ENCODE measurements at places on chromosomes 3 and 15.

GRCh38 chr3:4741404-4742307 is 237.6 kb upstream of the BHLHE40 start:
- DNase-seq: peak; percentile 99

GRCh38 chr3:108067768-108068167 is 23.1 kb downstream of the CD47 start:
- no peak for DNase-seq

DNA sequence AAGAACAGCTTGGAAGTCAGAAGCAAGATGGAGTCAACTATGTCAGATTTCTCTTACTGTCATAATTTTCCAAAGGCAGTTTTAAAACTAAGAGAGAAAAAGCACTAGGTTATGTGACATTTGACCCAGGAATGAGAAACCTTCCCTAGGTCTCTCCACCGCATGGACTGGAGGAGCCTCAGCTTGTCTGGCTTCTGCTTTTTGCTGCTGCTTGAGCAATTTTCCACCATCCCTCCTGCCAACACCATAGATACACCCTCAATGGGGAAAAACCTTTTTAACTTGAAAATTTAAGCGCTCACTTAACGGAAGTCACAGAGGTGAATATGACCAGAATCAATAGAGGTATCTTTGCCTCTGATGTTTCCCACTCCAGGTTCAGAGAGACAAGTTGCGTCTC is 17.8 kb upstream of the IREB2 start:
- DNase-seq: no peak

- no peak for DNase-seq
Observed at GRCh38 chr15:94970096-94970495, 738.7 kb downstream of the MCTP2 start.

DNA sequence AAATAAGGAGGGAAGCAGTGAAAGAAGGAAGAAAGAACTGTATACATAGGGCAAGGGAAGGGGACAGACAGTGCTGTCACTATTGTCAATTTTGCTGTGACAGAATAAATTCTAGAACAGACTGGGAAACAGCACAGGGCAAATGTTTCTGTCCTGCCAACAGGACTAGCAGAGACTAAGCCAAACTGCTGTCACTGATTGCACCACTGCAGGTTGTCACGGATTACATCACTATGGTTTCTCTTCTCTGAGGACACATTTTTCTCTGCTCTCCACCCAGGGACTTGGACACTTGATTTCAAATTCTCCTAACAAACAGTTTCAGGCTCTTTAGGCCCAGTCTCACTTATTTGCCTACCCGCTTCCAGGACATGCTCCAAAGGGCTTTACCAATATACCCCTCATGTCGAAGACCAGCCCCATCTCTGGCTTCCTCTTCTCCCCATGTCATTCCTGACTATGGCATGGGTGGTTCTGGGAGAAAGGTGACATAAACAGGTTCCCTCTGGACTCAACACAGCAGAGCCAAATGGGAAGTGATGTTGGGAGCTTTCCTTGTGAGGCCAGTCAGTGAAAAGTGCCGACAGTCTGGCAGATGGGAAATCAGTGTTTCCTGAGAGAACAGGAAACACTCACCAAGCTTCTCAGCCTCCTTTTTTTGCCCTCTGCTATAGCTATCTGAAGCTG is 70.2 kb upstream of the ST3GAL6 start:
- DNase-seq: no peak

DNA sequence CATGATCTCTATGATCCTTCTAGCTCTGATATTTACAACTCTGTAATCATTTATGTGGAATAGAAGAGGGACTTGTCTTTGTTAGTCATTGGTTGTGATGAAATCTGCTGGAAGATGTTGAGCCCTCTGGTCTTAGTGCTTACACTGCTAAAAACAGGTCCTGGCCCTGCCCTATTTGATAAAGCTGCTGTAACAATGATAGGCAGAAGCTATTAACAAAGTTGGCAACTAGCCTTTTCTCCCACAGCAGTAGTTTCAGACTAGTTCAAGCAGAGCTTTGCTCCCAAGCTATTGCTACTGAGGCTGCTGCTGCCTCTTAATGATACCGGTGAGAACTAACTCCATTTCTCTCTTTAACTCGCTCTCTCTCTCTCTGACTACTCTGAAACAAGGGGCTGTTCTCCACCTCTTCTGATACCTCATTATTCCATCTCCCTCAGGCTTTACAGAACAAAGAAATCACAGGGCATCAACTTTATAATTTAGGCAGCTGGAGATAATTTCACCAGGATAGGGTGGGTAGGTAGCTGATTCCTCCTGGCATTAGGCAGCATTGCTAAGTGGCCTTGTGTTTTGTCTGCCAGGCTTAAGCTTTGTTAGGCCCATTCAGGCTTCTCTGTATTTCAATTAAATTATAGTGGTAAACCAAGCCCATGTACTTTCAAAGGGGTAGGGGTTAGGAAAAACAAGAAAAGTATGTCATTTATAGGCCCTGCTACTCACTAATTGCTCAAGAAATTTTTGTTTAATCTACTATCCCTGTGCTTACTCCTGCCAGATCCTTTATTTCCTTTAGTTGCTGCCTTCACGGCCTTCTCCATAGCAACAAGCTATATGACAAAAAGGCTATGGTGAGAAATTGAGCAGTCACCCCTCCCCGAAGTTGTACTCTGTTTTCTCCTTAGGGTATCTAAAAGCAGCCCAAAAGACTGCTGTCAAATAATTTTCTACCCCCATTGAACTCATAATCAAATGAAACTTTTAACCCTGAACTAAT is 139.6 kb downstream of the RBPMS2 start:
- DNase-seq: peak; percentile 42

GRCh38 chr3:103056542-103056941 is 621.7 kb downstream of the ZPLD1 start:
- DNase-seq: no peak

- no peak for DNase-seq
Observed at GRCh38 chr15:56261854-56262509, 18.3 kb upstream of the RFX7 start.

DNA sequence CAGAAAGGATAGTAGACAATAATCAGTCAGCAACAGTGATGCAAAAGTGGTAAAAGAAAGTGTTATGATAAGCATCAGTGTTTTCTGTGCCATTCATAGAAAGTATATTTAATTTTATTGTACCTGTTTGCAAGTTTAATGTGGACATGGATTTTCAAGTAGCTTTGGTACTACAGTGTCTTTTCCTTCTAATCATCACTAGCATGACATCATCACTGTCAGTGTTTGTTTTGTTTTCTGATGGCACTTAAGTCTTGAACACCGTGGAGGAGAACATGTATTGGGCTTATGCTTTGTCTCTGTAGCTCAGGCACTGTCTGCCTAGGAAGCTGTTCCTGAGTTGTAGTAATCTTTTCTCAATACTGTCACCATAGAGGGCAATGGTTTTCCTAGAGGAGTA is 41.9 kb downstream of the SETD5 start:
- DNase-seq: no peak

DNA sequence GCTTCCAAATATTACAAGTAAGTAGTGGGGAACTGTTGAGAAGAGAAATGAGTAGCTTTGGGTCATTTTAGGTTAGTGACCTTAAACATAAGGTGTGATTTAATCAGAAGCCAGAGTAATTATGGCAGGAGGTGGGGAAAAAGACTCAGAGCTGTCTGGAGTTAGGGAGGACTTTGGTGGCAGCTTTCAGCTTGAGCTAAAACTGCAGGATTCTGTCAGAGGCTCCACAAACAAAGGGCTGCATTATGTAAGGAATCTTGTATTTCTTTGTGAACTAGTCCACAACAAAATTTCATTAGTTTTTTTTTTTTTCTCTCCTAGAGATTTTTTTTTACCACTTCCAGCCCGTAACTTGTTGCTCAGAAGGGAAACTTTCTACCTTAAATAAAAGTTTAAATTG is 345.3 kb downstream of the TIGIT start:
- no peak for DNase-seq

DNA sequence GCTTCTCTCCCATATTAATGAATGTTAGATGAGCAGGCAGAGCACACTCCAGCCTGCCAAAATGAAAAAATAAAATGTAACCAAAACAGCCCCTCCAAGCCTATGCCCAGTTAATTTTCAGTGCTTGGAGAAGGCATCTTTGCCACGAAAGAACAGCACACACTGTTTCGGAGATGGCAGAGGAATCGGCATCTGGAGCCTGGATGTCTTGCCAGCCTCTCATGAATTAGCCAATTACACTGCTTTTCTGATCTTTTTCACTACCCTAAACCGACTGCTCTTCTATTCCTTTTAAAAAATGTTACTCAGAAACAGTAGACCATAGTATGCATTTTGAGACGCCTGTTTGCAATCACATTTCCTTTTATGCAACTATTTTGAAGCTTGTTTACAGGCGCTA is 249.6 kb downstream of the TLE3 start:
- no peak for DNase-seq

- no peak for DNase-seq
Observed at GRCh38 chr3:118803096-118803476, 231.6 kb downstream of the IGSF11 start.

- DNase-seq: no peak
Observed at GRCh38 chr3:123700791-123701722, 116.2 kb upstream of the HACD2 start.

DNA sequence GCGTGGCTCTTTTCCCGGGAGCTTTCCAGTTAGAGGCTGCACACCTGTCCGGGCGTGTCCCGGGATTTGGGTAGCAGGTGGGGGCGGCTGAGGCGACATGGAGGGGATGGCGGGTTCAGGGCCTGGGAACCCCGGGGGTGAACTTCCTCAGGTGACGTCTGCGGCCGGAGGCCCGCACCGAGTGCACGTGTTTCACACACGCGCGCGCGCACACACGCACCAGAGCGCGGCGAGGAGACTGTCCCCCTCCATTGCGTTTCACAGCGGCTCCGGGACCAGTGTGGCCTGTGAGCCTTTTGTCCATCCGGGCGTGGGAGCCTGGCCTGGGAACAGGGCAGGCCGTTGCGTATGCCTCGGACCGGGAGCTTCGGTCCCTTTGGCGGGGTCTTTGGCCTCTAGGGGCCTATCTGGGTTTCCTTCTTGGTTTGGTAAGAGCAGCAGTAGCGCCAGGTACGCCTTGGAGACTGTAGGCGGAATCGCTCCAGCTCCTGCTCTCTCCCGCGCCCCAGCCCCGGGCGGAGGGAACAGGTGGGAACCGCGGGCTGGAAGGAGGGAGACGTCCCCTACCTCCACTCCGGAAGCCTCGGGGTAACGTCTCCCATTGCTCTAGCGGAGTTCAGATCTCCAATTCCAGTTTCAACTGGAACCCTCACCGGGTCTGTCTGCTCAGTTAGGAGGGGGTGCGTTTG is 220.0 kb downstream of the MEIS2 start:
- DNase-seq: no peak

- no peak for DNase-seq
Observed at GRCh38 chr15:69668039-69668705, 215.6 kb downstream of the RPLP1 start.

- no peak for DNase-seq
Observed at GRCh38 chr15:100311833-100312476, 29.8 kb downstream of the ADAMTS17 start.

DNA sequence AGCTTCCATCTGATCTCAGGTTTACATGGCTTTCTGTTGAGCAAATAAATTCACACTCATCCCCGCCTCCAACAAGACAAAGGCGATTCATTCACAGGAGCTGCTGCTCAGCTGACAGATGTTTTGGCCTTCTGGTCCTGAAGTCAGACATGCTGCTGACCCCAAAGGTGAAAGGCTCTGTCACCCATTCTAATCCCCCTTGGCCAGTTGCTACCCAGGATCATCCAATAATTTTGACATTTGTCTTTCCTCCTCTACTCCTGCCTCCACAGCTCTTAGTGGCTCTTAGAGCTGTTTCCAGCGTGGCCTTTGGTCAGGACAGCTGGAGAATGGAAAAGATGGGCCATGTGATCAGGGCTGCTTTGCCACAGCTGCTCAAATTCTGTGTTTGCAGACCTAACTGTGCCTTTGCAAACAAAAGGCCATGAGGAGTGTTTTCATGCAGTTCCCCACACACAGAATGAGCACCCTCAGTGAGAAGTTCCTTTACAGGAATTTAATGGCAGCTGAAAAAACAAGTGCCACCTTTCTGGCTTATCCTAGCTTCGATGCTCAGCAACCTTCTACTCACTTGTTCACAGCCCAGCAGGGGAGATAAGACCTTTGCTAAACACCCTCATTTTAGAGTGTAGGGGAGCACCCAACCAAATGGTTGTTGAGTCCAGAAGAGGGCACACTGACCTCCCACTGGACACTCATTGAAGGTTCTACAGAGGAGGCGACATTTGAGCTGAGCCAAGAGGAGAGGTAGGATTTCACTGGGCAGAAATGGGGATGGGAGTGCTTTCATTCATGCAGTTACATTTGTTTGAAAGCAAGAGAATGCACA is 39.0 kb downstream of the CYP19A1 start:
- DNase-seq: no peak

DNA sequence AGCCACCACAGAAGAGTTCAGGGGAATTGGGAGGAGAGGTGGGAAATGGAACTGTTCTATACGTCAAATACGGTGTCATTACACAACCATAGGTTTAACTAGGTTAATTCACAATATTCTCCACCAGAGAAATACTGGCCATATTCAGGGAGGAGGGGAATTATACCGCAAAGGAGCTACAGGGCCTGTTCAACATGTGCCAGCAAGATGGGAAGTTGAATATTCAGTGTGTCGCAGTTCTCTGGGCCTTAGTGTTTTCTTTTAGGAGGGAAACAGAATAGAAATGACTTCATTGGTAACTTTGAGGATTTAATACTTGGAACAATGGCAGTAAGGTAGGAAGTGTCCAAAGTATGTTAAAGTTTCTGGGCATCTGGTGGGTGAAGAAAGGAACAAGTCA is 18.0 kb upstream of the FBXW12 start:
- DNase-seq: no peak

DNA sequence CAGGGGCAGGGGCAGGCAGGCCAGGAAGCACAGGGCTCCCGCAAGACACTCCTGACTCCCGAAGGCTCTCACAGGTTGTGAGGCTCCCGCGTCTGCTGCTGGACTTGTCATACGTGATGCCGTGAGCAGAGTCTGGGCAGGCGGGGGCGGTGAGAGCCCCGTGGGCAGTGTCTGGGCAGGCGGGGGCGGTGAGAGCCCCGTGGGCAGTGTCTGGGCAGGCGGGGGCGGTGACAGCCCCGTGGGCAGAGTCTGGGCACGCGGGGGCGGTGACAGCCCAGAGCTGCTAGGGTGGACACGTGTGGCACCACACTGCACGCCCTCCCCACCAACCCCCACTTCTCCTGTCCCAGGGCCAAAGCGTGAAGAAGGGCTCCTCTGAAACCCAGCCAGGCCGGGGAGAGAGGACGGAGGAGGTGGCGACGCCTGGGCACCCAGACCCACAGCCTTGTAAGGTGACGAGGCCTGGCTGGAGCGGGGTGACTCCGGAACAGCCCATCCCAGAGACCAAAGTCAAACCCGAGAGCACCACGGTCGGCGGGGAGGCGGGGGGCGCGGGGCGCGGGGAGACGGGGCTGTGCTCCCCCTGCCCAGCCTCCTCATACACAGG is 35.0 kb downstream of the TNK2 start:
- DNase-seq: no peak

GRCh38 chr3:180871901-180872300 is 40.6 kb upstream of the FXR1 start:
- no peak for DNase-seq

DNA sequence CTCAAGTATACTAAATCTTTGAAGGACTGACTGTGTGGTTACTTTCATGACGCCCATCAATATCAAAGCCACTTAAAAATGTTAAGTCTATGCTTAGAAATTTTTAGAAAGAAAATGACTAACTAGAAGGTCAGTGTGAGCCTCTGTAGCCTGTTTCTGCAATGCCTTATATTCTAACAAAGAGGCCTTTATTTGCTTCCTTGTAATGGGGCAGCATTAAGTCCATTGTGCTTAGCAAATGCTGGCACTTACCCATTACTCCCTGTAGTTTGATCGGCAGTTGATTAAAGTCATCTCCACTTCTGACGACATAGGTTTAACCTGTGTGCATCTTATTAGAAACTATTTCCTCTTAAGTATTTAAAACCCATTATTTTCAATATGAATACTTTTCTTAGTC is 91.6 kb upstream of the FAM98B start:
- no peak for DNase-seq
